Thoracic aorta (tissue), 2 donors: ENCODE measurements at places on chromosomes 12 and 14. TPM values are rescaled to one million over a fixed set of nuclear protein-coding genes. Genes with fewer than 3 reads are reported as not detected.

DNA sequence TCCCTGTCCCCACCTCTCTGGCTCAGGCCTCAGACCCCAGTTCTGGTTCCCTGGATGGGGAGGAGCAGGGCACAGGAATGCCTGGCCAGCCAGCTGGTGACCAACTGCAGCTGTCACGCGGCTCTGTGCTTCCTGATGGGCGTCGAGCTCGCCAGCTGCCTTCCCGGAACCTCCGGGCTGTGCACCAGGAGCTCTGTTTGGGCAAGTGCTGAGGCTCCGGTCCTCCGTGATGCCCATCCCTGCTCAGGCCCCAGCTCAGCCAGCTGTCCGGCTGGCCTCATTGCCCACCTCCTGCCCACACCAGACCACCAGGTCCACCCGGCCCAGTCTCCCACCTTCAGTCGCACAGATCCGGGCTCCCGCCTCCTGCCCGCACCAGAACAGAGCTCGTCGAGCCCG is 4.8 kb downstream of the IFFO1 start:
- H3K36me3 ChIP-seq, result peaks cover 34% of the 10 kb centered on the region
- H3K27ac ChIP-seq, result peak overlapping the region; percentile 98
- peak overlapping the region; percentile 93 for H3K4me3 ChIP-seq
- H3K27me3 ChIP-seq, result no peaks in the 10 kb centered on the region
- H3K4me1 ChIP-seq, result peaks cover 76% of the 10 kb centered on the region

GRCh38 chr14:94635154-94635553 is 23.0 kb downstream of the SERPINA3 start:
- no peaks in the 10 kb centered on the region for H3K4me1 ChIP-seq
- no peaks in the 10 kb centered on the region for H3K27me3 ChIP-seq
- H3K27ac ChIP-seq, result no peak overlapping the region
- H3K4me3 ChIP-seq, result no peak overlapping the region

DNA sequence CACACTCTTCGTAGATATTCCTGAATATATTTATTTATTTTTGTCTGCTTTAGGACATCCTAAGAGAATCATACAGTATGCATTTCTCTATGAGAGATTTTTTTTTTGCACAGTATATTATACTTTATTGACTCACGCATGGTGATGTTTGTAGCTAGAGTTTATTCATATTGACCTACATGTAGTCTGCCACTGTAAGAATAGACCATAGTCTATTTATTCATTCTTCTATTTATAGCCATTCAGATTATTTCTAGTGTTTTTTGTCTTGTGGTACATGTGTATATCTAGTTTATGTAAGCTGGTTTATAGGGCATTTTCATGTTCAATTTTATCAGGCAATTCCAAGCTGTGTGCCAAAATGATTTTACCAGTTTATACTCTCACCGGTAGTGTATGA is 45.2 kb downstream of the PCNX1 start:
- no peak for DNase-seq
- H3K27ac ChIP-seq, result no peak overlapping the region
- peaks cover 8% of the 10 kb centered on the region for H3K36me3 ChIP-seq
- no peaks in the 10 kb centered on the region for H3K27me3 ChIP-seq
- peaks cover 10% of the 10 kb centered on the region for H3K4me1 ChIP-seq

DNA sequence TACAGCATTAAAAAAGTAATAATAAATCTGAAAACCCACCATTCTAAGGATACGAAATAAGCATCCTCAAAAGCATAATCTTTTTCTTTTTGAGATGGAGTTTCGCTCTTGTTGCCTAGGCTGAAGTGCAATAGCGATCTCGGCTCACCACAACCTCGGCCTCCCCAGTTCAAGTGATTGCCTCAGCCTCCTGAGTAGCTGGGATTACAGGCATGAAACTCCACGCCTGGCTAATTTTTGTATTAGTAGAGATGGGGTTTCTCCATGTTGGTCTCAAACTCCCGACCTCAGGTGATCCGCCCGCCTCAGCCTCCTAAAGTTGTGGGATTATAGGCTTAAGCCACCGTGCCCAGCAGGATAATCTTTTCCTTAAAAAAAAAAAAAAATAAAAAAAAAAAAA is 4.3 kb downstream of the CCNT1 start:
- H3K27ac ChIP-seq, result no peak overlapping the region
- H3K4me1 ChIP-seq, result peaks cover 37% of the 10 kb centered on the region
- no peak overlapping the region for H3K4me3 ChIP-seq

- no peaks in the 10 kb centered on the region for H3K36me3 ChIP-seq
- H3K27ac ChIP-seq, result no peak overlapping the region
- H3K27me3 ChIP-seq, result no peaks in the 10 kb centered on the region
These were observed 218.6 kb upstream of the ATP2B1 start for GRCh38 chr12:89927226-89927698.

The CIDEB gene
- 17.3 TPM for total RNA-seq

GRCh38 chr14:93752980-93753561 is 35.2 kb downstream of the PRIMA1 start:
- no peak overlapping the region for H3K27ac ChIP-seq
- no peaks in the 10 kb centered on the region for H3K36me3 ChIP-seq
- H3K4me1 ChIP-seq, result peaks cover 13% of the 10 kb centered on the region
- DNase-seq, result no peak

The NAP1L1 gene
- total RNA-seq, result 178 TPM

DNA sequence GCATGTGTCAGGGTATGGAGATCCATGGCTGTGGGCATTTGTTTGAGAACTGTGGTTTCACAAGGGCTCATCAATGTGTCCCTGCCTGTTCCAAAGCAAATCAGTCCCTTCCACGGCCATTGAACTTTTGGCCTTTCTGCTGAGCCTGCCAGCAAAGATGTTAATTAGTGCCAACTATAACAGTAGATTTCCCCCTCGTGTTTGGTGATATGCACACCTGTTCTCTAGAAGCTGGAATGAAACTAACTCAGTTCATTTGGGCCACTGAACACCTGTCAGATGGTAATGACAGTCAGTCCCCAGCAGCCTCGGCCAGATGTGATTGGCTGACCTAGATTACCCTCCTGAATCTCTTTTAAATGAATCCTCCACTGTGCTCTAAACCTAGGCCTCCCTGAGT is 43.2 kb downstream of the IRAK3 start:
- no peaks in the 10 kb centered on the region for H3K27me3 ChIP-seq
- H3K4me3 ChIP-seq, result no peak overlapping the region
- H3K4me1 ChIP-seq, result peaks cover 6% of the 10 kb centered on the region
- no peak for DNase-seq
- H3K36me3 ChIP-seq, result peaks cover 7% of the 10 kb centered on the region
- no peak overlapping the region for H3K27ac ChIP-seq

GRCh38 chr14:104214431-104215218 is 76.2 kb downstream of the KIF26A start:
- H3K4me3 ChIP-seq, result no peak overlapping the region
- H3K36me3 ChIP-seq, result no peaks in the 10 kb centered on the region
- no peak overlapping the region for H3K27ac ChIP-seq

GRCh38 chr12:76374386-76375020 is 26.3 kb upstream of the BBS10 start:
- DNase-seq, result no peak
- H3K4me1 ChIP-seq, result no peaks in the 10 kb centered on the region
- no peak overlapping the region for H3K4me3 ChIP-seq
- no peaks in the 10 kb centered on the region for H3K27me3 ChIP-seq
- H3K36me3 ChIP-seq, result peaks cover 23% of the 10 kb centered on the region
- no peak overlapping the region for H3K27ac ChIP-seq

The ENDOU gene
- not detected for total RNA-seq

- H3K27me3 ChIP-seq, result no peaks in the 10 kb centered on the region
- H3K4me3 ChIP-seq, result peak overlapping the region; percentile 24
- no peak overlapping the region for H3K27ac ChIP-seq
- H3K4me1 ChIP-seq, result peaks cover 13% of the 10 kb centered on the region
These were observed 115.8 kb downstream of the DICER1 start for GRCh38 chr14:95041477-95042020.
